Astrocyte (in vitro differentiated cells and primary cell): ENCODE measurements at places on chromosomes 5 and 9.

DNA sequence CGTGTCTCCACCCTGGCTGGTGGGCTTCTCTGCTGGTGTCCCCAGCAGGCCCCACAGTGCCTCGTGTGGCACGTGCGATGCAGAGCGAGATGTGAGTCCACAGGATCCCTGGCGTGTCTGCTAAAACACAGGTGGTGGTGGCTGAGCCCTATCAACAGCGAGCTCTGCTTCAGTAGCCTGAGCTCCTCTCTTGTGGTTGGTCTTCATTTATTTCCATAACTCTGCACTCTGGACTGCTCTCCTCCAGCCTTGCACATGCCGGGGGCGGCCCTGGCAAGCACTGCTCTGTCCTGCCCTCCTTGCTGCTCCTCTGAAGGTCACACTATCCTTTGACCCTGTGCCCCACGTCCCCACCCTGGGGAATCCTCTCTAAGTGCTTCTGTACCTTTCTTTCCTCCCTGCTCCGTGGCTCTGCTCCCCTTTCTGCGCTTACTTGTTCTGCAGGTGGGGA is 59.2 kb downstream of the NSUN2 start:
- no peak for DNase-seq

DNA sequence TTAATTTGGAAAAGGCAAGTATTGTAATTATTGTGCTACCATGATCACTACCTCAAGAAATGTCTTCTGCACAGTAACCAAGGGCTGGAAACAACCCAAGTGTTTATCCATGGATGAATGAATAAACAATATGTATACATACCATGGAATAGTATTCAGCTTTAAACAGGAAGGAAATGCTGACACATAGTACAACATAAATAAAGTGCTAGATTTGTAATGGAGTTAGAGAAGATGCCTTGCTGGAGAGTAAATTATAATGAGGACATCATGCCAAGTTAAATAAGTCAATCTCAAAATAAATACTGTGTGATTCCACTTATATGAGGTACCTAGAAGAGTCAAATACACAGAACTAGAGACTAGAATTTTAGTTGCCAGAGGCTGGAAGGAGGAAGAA is 160.0 kb downstream of the CCDC192 start:
- no peak for DNase-seq

GRCh38 chr9:737400-738120 is 103.9 kb upstream of the DMRT1 start:
- DNase-seq, result no peak

DNA sequence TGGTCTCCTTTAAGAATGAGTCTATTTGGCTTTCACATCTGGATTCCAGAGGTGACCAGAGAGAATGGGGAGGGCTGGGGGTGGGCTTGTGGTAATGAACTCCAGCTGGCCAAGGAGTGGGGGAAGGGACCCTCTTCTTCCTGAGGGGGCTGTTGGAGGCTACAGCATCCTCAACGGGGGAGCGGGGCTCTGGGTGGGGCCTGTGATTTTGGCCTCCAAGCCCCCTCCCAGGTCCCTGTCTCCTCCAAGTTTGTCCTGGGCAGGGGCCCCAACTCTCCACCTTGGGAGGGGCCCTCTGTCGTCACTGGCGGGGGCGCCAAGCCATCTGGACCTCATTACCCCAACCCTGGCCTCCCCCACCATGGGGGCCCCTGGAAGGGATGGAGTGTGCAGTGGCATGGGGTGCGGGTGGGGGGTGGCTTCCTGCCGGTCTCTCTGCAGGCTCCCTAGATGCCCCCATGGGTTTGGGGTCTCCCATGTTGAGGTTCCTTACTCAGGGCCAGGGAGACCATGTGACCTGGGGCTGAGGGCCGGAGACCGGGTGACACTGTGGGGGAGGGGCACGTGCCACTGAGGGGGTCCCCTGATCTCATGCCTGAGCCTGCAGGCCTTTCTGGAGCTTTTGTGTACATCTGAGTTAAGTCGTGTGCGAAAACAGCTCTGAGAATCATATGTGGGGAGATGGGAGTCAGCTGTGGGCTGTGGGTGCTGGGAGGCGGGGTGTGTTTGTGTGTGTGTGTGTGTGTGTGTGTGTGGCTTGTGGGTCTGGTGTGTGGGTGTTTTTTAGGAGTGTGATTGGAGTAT is 32.4 kb downstream of the GOLGA2 start:
- no peak for DNase-seq

DNA sequence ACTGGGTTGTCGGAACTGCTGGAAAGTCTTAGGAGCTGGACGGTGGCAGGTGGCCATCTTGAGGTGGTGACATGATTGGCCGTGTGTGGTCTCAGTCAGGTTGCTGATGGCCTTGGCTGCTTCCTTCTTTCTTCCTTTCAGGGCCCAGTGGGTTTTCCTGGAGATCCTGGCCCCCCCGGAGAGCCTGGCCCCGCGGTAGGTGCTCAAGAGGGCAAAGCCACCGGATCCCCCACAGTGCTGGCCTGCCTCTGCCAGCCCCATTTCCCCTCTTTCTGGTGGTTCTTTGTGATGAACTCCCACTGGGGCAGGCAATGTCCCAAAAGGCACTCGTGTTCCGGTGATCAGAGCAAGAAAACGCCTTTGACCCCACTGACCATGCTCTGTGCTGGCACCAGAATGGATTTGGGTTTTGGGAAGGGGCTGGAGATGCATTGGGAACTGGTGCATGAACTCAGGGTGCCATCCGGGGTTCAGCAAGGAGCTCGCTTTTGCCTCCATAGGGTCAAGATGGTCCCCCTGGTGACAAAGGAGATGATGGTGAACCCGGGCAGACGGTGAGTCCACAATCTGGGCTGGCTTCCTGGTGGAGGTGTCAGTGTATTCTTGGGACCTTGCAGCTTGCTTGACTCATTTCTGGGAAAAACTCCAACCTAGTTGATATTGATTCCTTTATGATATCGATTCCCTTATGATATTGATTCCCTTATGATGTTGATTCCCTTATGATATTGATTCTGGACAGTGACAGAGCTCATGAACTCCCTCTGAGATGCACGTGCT is 65.0 kb upstream of the FCN2 start:
- DNase-seq, result no peak
